ENCODE measurements at places on chromosomes 2 and 18.

- no peak for DNase-seq
These were observed 249.9 kb upstream of the THUMPD2 start for GRCh38 chr2:40028792-40029488.

DNA sequence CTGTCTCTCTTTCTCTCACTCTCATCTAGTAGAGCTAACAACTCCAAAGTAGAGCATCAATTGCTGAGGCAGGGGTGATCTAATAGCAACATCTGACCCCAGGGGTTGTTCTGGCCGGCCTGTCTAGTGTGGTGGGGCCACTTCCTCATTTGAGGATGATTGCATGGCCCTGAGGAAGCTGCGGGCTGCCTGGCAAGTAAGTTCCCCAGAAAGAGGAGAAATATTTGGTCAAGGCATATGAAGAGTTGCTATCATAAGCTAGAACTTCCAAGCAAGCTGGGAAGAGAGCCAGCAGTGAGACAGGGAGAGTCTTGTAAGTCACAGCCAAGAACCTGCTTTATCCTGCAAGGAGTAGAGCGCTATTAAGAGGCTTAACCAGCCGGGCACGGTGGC is 50.8 kb upstream of the TMEM87B start:
- DNase-seq = no peak

DNA sequence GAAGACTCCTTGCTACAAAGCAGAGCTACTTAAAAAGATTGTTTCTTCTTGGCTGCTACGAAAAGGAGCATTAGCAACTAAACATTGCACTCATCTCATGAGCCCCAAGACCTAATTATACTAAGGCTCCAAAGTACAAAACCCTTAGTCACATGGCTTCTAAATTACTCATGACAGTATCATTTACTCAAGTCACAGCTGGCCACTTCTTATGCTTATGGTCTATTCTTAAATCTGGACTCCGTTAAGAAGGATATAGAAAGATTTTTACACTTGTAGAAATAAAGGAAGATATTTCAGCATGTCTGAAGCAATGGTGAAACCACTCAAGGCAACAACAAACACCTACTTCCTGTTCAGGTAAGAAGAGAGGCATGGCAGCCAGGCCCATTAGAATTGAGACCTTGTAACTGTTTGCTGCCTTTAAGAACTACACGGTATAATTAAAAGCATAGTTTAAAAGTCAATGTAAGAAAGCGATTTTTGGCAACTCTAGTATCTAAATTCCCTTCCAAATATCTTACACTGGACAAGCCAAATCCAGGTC is 12.7 kb downstream of the ANKRD44 start:
- DNase-seq = no peak

DNA sequence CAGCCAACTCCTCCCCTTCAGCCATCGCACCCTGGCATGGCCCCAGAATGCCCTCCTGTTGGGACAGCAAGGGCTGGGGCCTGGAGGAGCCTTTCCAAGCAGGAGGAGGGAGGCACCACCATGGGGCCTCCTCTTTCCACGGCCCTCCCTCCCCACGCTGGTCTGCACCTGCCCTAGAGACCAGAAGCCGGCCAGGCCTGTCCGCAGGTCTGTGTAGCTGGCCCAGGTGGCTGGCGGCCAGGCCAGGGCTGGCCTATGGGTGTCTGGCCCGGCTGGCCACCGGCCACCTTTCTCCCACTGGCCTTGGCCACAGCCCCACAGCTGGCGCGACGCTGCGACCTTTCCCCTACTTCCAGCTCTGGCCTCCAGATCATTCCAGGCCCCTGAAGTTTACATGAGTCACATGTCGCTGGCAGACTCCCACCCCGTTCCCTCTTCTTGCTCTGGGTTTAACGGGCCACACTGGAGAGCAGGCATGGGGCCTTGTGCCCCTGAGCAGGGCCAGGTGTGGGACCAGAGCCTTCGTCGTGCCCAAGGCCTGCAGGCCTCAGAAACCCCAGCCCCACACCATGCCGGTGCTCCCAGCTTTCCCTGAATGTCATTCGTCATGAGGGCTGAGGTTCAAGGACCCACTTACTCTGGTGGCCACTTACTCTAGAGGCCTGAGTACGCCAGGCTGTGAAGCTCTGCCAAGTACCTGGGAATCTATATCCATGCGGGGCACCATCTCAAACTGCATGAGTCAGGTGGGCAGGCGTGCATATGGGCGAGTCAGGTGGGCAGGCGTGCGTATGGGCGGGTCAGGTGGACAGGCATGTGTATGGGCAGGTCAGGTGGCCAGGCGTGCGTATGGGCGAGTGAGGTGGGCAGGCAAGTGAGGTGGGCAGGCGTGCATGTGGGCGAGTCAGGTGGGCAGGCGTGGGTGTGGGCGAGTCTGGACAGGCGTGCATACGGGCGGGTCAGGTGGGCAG is 33.3 kb upstream of the KLF11 start:
- DNase-seq = no peak

DNA sequence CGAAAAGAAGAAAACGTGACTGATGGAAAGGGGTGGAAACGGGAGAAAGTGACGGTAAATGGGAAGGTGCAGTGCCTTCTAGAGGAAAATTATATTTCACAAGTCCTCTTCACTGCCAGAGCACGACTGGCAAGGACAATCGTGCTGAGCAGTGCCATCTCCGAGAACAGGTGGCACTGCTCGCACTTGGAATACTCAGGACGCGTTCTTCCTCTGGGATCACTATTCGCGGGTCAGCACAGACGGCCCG is 364 bp downstream of the STAT1 start:
- DNase-seq = no peak

GRCh38 chr2:101892377-101892776 is 99.4 kb upstream of the IL1R2 start:
- no peak for DNase-seq

DNA sequence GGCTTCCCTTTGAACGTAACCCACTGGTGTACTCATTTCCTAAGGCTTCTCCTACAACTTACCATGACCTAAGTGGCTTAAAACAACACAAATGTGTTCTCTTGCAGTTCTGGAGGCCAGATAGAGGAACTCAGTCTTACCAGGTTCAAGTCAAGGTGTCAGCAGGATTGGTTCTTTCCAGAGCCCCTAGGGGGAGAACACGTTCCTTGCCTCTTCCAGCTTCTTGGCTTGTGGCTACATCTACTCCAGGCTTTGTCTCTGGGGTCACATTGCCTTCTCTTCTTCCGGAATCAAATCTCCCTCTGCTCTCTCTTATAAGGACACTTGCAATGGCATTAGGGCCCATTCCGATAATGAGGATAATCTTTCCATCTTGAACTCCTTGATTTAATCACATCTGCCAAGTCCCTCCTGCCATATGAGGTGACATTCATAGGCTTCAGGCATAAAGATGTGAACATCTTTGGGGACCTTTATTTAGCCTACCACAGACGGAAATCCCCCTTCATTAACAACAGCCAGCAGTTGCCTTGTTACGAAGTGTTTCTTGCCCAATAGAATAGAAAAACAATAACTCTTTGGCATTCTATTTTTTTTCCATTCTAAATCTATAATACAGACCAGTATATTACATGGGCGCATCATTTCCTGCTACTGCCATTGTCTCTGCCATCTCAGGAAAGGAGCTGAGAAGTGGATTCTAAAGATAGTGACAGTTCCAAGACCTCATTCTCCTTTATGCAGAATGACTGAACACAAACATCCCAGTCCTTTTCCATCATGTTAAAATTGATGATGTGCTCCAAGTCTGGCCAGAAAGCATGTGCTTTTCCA is 362.0 kb downstream of the ZNF521 start:
- no peak for DNase-seq

- DNase-seq = no peak
These were observed 93.7 kb upstream of the DDX18 start for GRCh38 chr2:117720765-117721164.

DNA sequence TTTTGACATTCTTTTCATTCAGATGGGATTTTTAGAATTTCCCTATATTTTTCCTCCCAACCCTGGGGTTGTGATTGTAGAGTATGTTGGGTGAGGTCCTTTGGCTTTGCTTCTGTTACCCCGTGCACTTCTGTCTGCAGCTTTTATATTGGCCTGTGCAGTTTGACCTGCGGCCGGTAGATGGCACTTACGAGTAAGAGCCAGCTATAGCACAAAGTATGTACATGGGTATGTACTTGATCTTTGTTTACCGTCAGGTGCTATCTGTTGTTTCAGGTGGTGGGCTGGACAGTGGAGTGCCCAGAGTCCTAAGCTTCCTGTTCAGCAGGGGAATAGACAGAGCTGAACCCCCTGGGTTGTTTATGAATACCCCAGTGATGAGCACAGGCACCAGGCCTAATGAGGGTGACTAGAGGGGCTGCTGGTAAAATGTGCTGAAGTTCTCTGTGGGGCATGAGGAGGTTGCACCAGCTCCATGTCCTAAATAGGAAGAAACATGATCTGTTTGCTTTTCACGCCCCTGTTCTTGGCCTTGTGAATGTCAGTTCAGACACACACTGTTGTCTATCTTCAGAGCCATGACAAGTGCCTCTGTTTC is 58.9 kb upstream of the THUMPD2 start:
- DNase-seq = no peak

GRCh38 chr18:34544930-34545329 is 165.2 kb upstream of the DTNA start:
- DNase-seq = no peak

GRCh38 chr18:21897811-21898210 is 157.2 kb downstream of the MIB1 start:
- no peak for DNase-seq

DNA sequence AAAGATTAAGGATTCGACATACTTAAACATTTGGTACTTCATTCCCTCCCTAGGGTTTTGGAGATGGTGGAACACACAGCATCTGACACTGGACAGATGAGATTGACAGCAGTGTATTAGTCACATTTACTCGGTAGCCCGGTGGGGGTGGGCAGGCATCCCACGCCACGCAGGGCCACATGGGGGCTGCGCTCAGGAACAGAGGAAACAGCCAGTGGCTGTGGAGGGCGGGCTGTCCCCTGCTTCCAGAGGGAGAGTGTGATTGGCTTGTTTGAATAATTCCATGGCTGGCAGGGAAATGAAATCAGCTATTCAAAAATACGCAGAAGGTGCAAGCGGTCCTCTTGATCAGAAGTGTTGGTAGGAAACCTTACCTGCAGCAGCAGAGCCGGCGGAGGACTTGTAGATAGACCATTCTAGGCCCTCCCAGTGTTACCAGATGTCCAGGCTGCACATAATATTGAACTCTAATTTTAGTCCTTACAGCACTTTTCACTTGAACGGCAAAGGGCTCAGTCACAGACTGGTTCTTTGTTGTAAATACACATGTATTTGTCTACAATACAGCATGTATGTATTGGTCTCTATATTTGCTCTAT is 18.5 kb upstream of the SP140L start:
- DNase-seq = no peak

DNA sequence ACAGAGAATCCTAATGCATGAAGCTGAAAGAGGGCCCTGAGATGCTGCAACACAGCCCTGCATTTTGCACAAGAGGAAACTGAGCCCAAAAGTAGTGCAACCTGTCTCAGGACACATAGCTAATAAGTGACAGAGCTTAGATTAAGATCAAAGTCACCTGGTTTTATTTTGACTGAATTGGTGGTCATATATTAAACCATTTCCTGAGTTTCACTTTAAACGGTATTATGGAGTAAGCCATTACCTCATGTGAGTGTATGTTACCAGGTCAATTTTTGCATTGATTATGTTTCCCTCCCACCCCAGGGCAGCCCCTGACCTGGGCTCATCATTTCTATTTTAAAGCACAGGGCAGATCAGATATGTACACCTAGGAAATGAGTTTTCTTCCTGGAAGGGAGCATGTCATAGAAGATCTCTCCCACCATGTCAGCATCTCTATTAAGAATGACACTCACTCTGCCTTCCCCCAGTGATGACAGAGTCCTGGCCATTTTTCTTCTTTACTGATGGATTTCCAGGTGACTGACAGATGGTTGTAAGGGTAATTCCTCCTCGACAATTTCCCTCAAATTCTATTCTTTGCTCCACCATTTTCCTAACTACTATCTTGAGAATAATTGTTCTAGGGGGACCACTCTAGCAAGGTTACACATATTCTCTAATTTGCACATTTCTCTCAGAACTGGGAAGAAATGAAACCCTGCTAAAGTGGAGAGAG is 441.3 kb upstream of the SLC14A2 start:
- DNase-seq = no peak

Measured in cortex of kidney (tissue), 1 donor.